ENCODE measurements at places on chromosomes 1 and 21.

GRCh38 chr1:115314765-115315164 is 23.3 kb downstream of the NGF start:
- DNase-seq = no peak

DNA sequence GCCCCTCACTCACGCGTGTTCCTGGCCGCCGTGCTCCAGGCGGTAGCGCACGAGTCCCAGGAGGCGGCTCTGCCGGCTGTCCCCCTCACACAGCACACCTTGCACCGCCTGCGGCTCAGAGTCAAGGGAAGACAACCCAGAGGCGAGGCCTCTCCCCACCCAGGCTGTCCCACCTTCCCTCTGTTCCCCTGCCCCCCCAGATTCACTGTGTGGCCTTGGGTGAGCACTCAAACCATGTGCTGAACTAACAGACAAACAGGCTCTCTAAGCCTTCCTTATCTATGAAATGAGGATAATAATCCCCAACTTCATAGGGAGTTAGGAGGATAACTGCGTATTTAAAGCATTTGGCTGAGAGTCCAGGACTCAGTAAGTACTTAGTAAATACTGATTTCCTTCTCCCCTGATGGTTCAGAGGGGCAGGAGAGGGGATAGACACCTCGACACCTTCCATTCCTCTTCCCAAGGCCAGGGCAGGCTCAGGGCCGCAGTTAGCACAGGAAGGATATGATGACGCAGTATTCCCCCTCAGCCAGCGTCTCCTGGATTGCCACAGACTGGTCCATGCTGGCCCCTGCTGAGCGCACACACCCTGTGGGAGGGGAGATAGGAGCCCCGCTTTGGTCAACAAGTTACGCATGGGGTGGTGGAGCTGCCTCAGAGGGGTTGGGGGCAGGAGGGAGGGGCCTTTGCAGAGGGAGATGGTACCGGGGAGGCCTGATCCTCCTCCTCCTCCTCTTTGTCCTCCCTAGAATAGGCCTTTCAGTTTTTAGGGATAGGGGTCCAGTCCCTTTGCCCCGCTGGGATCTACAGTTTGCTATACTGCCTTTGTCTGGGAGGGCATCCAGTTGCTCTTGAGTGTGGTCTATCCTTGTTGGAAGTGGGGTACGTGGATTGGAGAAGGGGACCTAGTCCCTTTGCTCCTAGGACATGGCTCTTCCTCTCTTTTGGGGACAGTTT is 830 bp downstream of the INPP5B start:
- peak; percentile 34 for DNase-seq

DNA sequence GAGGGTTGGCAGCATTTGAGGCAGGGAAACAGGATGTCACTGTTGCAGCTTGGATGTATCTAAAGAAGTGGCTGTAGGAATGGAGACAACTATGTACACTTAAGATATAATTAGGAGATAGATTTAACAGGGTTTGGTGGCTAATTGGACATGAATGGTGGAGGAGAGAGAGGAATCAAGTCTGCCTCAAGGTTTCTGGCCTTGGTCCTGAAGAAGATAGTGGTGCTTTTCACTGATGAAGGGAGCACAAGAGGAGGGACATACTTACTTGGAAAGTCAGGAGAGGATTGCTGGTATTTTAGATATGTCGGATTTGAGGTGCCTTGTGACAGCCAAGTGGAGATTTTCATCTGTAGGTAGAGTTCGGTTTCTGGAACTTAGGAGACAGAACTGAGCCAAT is 123.9 kb downstream of the ST6GALNAC3 start:
- DNase-seq = no peak

DNA sequence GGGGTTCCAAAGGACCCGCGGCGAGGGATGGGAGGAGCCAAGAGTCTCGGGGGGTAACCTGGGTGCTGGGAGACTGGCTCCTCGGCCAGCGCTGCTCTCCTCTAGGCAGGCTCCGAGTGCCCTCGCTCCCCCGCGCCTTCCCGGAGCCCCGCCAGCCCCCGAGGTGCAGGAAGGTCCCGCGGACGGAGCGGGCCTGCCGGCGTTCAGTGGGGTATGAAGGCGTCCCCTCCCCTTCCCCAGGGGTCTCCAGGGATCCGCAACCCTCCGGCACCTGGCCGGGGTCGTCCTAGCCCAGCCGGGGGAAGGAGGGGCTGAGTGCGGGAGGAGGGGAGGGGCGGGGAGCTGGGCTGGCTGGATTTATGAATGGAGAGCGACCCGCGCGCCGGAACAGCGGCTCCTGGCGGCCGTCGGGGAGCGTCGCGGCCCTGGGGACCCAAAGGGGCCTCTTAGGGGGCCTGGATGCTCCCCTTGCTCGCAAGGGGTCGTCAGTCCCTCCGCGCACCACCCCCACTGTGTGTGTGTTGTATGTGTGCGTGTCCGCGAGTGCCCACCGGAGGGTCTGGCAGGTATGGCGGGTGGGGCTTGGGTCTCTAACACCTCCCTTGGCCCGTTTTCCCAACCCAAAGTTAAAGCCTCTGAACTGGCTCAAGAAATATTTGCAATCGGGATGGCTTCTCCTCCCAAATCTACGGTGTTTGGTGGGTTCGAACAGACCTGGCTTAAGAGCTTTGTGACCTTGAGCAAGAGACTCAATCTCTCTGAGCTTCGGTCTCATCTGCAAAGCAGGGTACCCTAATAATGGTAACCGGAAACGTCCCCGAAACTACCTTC is 642 bp downstream of the HCRTR1 start:
- DNase-seq = peak; percentile 6

GRCh38 chr21:45075596-45076244 is 1.3 kb downstream of the ADARB1 start:
- no peak for DNase-seq

- peak; percentile 99 for DNase-seq
These were observed 20.7 kb upstream of the MFSD2A start for GRCh38 chr1:39933956-39934941.

DNA sequence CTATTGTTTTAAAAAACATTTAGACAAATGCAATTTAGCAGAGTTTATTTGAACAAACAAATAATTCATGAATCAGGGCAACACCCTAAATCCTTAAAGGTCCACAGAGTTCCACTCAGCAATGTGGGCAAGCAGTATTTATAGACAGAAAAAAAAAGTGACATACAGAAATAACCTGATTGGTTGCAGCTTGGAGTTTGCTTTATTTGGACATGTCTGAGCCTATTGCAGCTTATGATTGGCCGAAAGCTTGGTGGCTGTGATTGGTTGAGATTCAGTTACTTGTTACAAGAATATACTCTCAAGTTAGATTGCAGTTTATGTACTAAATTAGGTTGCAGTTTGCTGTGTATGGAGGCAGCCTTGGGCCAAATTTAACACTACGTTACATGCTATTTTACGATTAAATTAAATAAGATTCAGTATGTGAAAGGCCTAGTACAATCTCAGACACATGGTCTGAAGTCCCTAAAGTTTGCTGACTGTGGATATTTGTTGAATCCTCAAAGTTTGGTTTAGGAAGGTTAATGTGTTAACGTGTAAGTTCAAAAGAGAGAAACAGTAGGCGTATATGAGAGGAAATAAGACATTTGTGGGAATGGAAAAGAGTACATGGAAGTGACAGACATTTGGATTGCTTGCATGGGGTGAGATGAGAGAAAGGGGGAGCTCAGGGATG is 6.9 kb upstream of the CAMSAP2 start:
- no peak for DNase-seq

GRCh38 chr1:178046591-178047270 is 47.2 kb upstream of the RASAL2 start:
- DNase-seq = no peak

GRCh38 chr1:244054924-244055263 is 3.8 kb downstream of the ZBTB18 start:
- DNase-seq = no peak

DNA sequence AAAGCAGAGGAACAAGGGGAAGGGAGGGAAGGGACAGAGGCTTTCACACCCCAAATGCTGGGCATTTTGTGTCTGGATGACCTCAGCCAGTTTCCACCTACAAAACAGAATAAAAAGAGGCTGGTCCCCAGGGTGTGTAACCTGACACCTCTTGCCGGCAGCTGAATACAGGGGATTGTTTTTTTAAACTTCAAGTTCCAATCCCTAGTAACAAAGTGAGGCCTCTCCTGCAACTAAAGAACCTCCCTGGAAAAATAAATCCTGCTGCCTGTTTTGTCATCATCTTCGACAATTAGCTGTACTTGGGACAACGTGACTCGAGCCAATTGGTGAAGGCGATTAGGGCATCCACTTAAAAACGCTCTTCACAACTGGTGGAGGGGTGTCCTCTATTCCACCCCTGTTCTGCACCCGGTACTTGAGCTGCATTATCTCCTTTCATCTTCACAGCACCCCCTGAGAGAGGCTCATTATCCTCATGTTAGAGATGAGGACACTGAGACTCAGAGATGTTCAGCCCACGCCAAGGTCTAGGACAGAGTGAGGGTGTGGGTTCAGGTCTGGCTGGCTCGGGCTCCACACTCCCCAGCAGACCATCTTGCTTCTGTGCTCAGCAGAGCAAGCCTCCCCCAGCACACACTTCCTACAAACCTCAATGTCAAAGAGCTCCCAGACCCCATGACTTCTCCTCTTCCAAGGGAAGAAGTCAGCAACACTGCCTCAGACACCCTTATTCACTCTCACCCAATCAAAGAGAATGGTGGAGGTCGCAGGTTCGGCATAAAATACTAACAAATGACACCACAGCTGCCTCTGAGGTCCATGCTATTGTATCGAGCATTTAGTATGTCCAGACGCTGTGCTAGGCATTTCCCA is 15.2 kb downstream of the ITPKB start:
- no peak for DNase-seq

DNA sequence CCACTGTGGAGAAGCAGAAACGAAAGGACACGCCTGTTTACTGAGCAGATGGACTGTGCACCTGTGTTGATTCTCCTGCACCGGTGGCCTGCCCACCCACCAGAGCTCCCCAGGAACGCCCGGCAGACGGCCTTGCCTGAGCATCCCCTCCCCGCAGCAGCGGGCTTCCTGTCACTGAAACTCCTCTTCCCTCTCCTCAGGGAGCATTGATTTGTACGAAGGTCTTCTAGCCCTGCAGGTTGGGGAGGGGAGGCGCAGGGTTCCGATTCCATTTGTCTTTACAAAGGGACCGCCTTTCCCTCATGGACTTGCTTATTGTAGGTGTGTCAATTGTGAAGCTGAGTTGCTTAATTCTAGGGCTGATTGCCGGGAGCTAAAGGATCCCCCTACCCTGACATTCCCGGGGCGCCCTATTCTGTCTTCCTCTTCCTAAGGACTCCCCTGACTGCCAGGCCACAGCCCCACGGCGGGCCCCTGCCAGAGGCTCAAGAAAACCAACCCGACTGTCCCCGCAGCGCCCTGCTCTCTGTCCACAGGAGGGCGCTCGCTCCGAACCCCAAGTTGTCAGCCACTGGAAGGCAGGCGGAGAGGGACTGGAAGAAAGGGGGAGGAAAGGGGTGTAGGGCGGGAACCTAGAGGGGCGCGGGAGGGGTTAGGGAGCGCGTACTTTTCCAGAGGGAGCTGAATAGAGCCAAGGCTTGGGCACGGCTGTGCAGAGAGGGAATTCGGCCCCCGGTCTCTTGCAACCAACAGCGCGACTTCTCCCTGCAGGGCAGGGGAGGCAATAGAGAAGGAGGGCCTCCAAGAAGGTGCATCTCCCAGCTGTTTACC is 2.8 kb downstream of the S100A6 start:
- peak; percentile 53 for DNase-seq

GRCh38 chr1:55200667-55201066 is 14.5 kb downstream of the USP24 start:
- no peak for DNase-seq

DNA sequence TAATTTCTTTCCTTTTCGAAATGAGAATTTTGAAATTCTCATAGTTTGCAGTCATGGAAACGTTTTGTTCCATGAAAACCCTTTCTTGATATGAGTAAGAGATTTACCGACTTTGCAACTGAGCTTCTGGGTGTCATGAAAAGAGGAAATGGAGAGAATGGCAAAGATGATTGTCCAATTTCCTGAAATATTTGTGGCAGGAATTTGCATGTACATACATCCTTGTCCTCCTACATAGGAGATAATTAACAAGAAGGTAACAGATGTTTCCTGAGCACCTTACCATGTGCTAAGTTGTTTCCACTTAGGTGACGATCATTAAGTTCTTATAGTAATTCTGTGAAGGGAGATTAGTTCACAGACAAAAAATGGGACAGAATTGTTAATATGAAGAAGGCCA is 170.7 kb downstream of the NEGR1 start:
- peak; percentile 94 for DNase-seq

- peak; percentile 62 for DNase-seq
These were observed 383.2 kb downstream of the KIF26B start for GRCh38 chr1:245537992-245538391.

DNA sequence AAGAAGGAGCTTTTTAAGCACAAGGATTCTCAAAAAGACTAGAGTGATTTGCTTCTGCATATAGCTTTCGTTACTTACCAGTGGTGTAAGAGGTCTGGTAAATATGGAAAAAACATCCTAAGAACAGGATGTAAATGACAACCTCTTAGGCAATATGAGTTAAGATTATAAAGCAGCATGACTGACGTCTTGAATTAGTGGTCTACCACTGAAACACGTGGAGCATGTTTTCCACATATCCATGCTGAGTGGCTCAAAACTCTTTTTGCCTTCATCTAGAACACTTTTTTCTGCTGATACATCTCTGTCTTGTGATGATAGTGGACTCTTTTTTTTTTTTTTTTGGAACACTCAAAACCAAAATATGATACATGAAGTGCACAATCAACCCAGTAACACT is 44.6 kb downstream of the RCAN1 start:
- peak; percentile 98 for DNase-seq

DNA sequence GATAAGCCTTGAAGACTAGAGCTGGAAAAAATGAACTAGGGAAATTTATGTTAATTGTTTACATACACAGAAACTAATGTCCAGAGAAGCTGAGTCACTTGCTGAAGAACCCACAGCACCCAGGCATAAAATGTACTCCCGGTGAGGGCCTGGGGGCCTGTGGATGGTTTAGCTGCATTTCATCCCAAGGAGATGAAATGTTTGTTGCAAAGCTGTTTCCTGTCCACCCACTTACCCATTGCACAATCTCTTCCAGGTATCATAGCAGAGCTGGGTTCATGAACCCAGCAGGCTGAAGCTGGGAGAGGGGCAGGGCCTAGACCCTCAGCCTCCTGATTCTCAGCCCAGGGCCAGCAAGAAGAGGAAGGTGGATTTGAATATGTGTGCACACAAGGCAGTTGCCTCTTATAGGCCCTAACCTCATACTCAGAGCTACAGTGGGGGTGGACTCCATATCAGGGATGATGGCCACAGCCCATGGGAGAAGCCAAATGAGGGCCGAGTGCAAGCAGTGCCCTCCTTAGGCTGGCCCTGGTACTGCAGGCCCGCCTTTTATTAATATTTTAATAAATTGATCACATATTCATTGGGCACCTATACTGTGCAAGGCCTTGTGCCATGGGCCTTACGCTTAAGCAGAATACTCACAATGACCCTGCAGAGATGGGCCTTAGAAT is 110.8 kb downstream of the LACTBL1 start:
- no peak for DNase-seq
